MV-4-11 (cell line): ENCODE measurements at places on chromosomes 4 and X.

- no peak for DNase-seq
Measured at GRCh38 chrX:10085223-10085622, 71.6 kb upstream of the CLCN4 start.

- DNase-seq, result no peak
Measured at GRCh38 chrX:39519030-39519488, 578.7 kb downstream of the BCOR start.

- no peak for DNase-seq
Measured at GRCh38 chrX:112056886-112057285, 25.7 kb downstream of the TRPC5 start.

DNA sequence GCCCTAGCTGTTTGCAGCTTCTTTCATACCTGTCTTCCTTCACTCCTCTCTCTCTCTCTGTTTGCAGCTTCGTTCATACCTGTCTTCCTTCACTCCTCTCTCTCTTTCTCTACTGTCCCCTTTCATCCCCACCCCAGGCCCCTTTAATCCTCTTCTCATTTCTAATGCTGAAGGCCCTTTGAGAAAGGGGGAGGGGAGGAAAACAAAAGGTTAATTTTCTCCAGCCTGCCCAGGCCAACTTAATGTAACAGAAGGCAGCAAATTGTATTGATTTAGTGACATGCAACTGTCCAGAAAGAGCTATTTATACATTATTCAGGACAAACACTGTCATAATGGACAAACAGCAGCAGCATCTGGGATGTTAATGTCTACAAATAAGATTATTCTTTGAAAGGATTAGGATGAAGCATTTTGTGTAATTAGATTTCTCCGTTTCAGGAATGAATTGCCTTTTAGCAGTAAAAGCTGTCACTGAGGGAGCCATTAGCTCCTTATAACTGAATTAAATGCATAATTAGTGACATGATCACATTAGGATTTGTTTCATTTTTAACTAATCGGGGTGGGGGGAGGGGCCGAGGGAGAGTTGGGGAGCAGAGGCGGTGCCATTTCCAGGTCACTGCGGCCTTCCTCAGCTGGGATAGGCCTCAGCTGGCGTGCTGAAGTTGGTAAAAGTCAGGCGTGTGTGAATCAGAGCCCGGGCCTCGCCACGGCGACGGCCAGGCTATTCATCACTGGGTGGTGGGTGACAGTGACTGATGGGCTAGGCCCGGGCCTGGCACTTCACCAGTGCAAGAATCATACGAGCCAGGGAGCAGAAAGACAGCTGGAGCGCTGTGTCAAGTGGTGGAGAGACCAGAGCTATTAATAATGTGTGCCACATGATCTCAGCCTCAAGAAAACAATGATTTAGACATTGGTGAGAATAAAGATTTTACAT is 174.5 kb downstream of the NKX6-1 start:
- no peak for DNase-seq

DNA sequence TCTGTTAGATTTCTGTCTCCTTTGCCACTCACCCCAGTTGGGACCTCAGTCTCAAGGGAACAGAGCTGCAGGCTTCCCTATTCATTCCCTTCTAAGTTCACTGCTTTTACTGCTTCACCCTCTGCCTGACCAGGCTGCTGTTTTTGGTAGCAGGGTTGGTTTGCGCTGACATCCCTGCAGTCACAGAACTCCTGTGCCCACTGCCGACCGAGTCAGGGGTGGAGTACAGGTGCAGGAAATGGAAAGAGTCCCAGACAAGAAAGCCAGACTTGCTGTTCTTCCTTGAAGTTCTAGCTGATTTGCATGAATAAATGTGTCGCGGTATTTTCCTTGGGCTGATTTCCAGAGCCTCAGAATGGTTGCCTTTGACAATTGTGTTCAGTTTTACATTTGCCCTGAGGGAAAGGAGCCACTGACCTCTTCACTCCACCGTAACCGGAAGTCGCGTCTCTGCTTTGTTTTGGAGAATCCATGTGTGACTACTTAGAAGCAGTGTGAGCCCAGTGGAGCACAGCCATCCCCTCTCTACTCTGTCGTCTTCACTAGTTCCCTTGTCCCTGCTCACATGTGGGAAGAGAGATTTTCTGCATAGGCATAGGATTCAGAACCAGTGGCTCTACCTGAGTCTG is 84.8 kb downstream of the TNIP2 start:
- no peak for DNase-seq
